ENCODE measurements at places on chromosomes 1 and 21.
A peak's percentile ranks its signal among the peaks of the same experiment; 100 is the strongest.

DNA sequence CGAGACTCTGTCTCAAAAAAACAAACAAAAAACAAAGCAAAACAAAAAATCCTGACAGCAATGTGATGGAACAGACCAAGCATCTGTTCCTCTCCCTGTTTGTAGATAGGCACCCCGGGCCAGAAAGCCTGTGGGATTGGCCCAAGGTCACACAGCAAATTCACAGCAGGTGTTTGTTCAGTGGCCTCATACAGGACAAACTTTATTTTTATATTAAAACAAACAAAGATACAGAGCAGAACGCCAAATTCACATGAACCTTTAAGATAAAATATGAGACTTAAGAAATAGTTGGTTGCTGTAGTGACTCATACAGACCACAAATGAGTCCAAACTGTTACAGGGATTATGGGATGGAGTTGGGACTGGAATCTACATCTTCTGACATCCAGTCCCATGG is 2.3 kb upstream of the CELA2A start:
- no peaks in the 10 kb centered on the region for H3K36me3 ChIP-seq
- no peak overlapping the region for H3K4me3 ChIP-seq
- H3K27me3 ChIP-seq: peaks cover 18% of the 10 kb centered on the region
- H3K27ac ChIP-seq: no peak overlapping the region
- no peak for DNase-seq

DNA sequence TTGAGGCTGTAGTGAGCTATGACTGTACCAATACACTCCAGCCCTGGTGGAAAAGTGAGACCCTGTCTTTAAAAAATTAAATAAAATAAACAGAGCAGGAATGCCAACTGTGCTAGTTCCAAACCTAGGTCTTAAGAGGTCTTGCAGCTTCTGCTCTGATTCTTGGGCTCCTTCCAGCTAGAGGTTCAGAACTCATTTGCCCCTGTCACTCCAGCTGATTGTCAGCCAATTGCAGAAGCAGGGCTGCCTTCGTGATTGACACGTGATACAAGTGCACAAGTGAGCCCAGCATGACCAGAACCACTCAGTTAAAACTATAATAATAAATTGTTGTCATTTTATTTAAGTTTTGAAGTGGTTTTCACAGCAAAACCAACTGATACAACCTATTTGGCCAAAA is 298.4 kb downstream of the USP25 start:
- H3K27ac ChIP-seq: no peak overlapping the region
- H3K4me3 ChIP-seq: no peak overlapping the region
- peaks cover 3% of the 10 kb centered on the region for H3K27me3 ChIP-seq

- H3K36me3 ChIP-seq: no peaks in the 10 kb centered on the region
- no peak for DNase-seq
- no peak overlapping the region for H3K27ac ChIP-seq
- H3K4me3 ChIP-seq: no peak overlapping the region
- no peaks in the 10 kb centered on the region for H3K27me3 ChIP-seq
These were observed 853.4 kb downstream of the NCAM2 start for GRCh38 chr21:21851657-21852056.

DNA sequence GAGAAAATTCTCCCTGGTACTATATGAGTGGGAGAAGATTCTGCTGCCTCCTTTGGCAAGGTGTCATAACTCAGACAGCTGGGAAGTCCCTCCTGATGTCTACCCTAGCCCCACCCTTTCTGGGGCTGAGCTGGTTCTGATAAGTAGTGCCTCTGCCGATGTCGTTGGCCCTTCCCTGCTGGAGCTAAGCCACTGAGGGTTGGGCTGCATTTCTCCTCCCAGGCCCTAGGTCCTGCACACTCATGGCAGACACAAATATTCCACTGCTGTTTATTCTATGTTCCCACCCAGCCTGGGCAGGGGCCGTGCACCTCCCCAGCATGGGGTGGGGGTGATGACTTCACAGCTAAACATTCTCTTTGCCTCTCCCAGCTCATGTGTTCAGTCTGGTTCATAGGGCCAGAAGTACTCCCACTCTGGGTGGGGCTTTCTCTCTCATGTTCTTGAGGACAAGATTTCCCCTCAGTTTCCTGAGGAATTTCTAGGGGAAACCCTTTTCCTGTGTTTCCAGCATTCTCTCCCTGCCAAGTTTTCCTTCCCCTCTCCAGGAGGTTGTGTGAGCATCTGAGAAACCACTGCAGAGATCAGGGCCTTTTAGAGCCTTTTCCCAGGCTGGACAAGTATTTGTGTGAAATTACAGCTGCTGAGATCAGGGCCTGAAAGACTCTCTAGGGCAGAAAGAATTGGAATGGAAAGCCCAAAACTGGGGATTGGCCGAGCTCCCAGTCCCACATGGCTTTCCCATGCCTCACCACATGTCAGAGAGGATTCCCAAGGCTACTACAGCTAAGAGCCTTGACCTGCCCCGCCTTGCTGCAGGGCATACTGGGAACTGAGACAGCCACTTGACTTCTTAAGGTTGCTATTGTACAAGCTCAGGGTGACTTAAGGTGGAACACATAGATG is 66.2 kb downstream of the ATP2B4 start:
- no peak overlapping the region for H3K4me3 ChIP-seq
- H3K36me3 ChIP-seq: peaks cover 2% of the 10 kb centered on the region
- no peaks in the 10 kb centered on the region for H3K27me3 ChIP-seq
- H3K27ac ChIP-seq: peak overlapping the region; percentile 43
- H3K4me1 ChIP-seq: peaks cover 43% of the 10 kb centered on the region

- H3K27ac ChIP-seq: no peak overlapping the region
- no peak overlapping the region for H3K4me3 ChIP-seq
- H3K4me1 ChIP-seq: no peaks in the 10 kb centered on the region
- peaks cover 13% of the 10 kb centered on the region for H3K27me3 ChIP-seq
- no peak for DNase-seq
- H3K36me3 ChIP-seq: no peaks in the 10 kb centered on the region
These were observed 174.3 kb downstream of the SETD4 start for GRCh38 chr21:35885942-35886541.

DNA sequence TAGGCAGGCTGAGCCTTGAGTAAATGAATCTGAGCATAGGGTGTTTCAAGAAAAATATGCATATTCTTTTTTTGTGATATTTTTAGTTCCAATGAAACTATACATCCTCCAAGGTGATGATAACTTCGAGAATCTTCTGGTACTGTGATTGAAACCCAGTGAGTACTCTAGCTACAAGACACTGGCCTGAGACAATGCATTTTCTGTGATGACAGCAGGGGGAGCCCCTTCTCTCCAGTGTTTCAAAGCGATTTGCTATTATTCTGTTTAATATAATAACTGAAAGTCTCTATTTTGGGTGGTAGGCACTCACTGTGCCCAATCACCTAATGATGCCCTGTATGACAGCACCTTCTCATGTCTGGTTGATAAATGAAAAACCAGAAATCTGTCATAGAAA is 12.1 kb downstream of the IRF2BP2 start:
- DNase-seq: peak; percentile 30
- H3K36me3 ChIP-seq: no peaks in the 10 kb centered on the region
- H3K27me3 ChIP-seq: no peaks in the 10 kb centered on the region
- H3K27ac ChIP-seq: no peak overlapping the region
- peaks cover 30% of the 10 kb centered on the region for H3K4me1 ChIP-seq

DNA sequence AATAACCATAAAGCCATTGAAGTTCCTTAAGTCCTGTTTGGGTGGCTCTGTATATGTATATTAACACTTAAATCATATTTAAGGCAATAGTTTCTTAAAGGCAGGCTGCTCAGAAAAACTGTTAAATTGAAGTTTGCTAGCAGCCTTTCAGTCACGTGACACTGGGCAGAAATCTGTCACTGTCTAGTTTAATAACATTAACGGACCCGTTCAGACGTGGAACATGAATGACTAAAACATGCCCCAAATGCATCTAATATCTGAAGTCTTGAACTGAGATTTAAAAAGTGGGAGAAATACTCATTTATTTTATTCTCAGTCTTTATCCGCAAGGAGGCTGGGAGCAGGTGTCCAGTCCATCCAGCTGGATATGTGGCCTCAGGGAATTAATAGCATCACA is 3.3 kb upstream of the SPATA1 start:
- no peak overlapping the region for H3K27ac ChIP-seq
- H3K4me1 ChIP-seq: peaks cover 28% of the 10 kb centered on the region
- DNase-seq: no peak
- no peak overlapping the region for H3K4me3 ChIP-seq
- no peaks in the 10 kb centered on the region for H3K27me3 ChIP-seq
- H3K36me3 ChIP-seq: peaks cover 20% of the 10 kb centered on the region

DNA sequence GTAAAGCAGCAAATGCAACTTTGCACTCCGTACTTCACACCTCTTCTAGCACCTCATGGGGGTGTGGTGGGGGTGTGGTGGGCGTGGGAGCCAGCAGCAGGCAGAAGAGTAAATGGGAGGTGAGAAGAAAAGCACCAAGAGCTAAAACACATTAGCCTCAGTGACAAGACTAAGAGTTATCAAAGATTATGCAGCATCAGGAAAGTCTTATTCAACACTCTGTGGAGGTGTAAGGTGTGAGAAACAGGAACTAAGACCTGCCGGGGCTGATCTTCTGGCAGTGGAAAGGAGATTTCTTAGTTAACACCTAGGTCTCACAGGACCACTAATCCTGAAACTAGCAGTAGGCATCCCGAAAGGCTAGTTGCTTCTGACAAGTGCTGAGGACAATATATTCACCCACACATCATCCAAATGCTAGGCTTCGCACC is 9.9 kb downstream of the TGFBR3 start:
- H3K27ac ChIP-seq: peak overlapping the region; percentile 26
- H3K4me1 ChIP-seq: peaks cover 7% of the 10 kb centered on the region
- DNase-seq: no peak

DNA sequence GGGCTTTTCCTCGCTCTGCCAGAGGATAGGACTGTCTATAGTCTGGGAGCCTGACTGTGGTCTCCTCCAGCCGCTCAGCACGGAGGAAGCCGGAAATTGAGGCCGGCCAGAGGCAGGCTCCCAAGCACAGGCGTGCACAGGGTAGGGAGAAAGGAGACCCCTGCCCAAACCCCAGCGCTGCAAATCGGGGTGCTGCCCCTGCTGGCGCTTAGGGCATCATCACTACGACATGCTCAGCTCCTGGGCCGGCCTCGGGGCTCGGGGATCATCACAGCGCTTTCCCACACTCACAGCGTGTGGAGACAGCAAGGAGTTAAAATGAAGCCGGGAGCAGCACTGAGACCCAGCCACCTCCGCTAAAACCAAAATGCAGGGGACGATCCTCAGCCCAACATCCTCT is 62.8 kb upstream of the ARHGEF16 start:
- H3K4me3 ChIP-seq: no peak overlapping the region
- H3K27me3 ChIP-seq: peaks cover 66% of the 10 kb centered on the region
- H3K27ac ChIP-seq: no peak overlapping the region
- no peaks in the 10 kb centered on the region for H3K4me1 ChIP-seq
- DNase-seq: no peak

- H3K27ac ChIP-seq: no peak overlapping the region
- H3K27me3 ChIP-seq: peaks cover 11% of the 10 kb centered on the region
- H3K4me3 ChIP-seq: no peak overlapping the region
- peaks cover 51% of the 10 kb centered on the region for H3K36me3 ChIP-seq
These were observed 90.0 kb upstream of the KRTAP19-8 start for GRCh38 chr21:31128234-31128633.

Measured in T-cell (primary cell).